Thymus (tissue), 14 donors: ENCODE measurements at places on chromosomes 3 and 15. TPM values are rescaled to one million over a fixed set of nuclear protein-coding genes. Genes with fewer than 3 reads are reported as not detected.

GRCh38 chr15:85619992-85620689 is 174.6 kb downstream of the KLHL25 start:
- no peaks in the 10 kb centered on the region for H3K27me3 ChIP-seq
- DNase-seq = no peak
- peaks cover 43% of the 10 kb centered on the region for H3K4me1 ChIP-seq
- H3K36me3 ChIP-seq = no peaks in the 10 kb centered on the region
- H3K27ac ChIP-seq = peak overlapping the region; percentile 72

DNA sequence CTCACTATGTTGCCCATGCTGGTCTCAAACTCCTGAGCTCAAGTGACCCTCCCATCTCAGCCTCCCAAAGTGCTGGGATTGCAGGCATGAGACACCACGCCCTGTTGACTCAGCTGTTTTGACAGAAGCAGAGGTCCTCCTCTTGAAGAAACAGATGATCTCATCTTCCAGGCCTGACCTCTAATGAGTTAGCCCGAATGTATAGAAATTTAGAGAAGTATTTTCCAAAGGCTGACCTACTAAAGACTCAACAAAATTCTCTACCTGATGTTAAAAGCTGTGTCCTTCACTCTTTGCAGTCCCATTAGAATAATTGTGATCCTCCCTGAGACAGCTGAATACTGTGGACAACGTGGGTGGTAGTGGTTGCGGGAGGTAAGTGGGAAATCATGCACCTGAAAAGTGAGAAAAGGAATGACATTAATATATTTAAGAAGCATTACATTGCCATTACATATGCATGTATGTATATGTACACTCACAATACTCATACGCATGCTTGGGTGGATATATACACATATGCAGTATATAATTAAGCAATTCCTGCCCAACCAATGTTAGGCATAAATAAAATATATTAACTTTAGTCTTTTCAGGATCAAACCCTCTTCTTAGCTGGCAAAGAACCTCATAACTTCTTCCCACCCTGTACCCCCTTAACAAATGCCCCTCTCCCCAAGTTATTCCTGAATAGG is 204.6 kb upstream of the NR2F2 start:
- H3K4me3 ChIP-seq = no peak overlapping the region
- H3K27ac ChIP-seq = no peak overlapping the region
- DNase-seq = no peak
- no peaks in the 10 kb centered on the region for H3K36me3 ChIP-seq
- H3K27me3 ChIP-seq = no peaks in the 10 kb centered on the region

GRCh38 chr15:51155891-51156290 is 61.2 kb upstream of the TNFAIP8L3 start:
- H3K36me3 ChIP-seq = no peaks in the 10 kb centered on the region
- peaks cover 6% of the 10 kb centered on the region for H3K27me3 ChIP-seq
- no peak overlapping the region for H3K4me3 ChIP-seq
- H3K27ac ChIP-seq = no peak overlapping the region
- DNase-seq = no peak

GRCh38 chr3:73107676-73108187 is 46.3 kb downstream of the EBLN2 start:
- no peak for DNase-seq
- H3K4me3 ChIP-seq = no peak overlapping the region
- H3K4me1 ChIP-seq = no peaks in the 10 kb centered on the region

DNA sequence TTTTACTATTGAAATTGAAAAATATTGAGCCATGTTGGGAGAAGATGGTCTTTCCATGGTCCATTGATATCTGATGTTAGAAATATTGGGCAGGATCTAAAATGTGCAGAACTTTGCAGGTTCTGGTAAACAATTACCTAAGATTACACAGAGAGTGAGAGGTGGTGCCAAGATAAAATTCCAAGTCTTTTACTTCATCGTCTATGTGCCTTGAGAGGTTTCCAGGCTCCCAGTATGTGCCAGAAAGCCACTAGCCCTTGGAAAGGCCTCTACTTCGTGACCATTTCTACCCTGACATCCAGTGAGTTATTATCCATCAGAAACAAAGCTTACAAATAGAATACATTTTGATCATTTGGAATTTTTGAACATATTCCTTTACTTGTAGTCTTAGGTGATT is 27.6 kb downstream of the CD200 start:
- no peak overlapping the region for H3K4me3 ChIP-seq
- H3K4me1 ChIP-seq = no peaks in the 10 kb centered on the region
- H3K36me3 ChIP-seq = peaks cover 38% of the 10 kb centered on the region
- H3K27me3 ChIP-seq = no peaks in the 10 kb centered on the region
- no peak for DNase-seq

- DNase-seq = peak; percentile 61
- no peak overlapping the region for H3K27ac ChIP-seq
- H3K27me3 ChIP-seq = no peaks in the 10 kb centered on the region
- no peaks in the 10 kb centered on the region for H3K4me1 ChIP-seq
- no peaks in the 10 kb centered on the region for H3K36me3 ChIP-seq
Measured at GRCh38 chr15:73346735-73347312, 21.9 kb downstream of the HCN4 start.

GRCh38 chr3:197809356-197810020 is 18.4 kb downstream of the LRCH3 start:
- no peaks in the 10 kb centered on the region for H3K27me3 ChIP-seq
- no peak overlapping the region for H3K27ac ChIP-seq
- no peaks in the 10 kb centered on the region for H3K36me3 ChIP-seq
- no peak overlapping the region for H3K4me3 ChIP-seq
- DNase-seq = no peak

GRCh38 chr15:63396152-63396928 is 14.7 kb upstream of the CA12 start:
- no peak overlapping the region for H3K27ac ChIP-seq
- no peaks in the 10 kb centered on the region for H3K36me3 ChIP-seq
- DNase-seq = no peak

GRCh38 chr3:197846491-197846890 is 55.4 kb downstream of the LRCH3 start:
- H3K4me3 ChIP-seq = no peak overlapping the region
- peak overlapping the region; percentile 38 for H3K27ac ChIP-seq
- peaks cover 16% of the 10 kb centered on the region for H3K4me1 ChIP-seq
- peaks cover 59% of the 10 kb centered on the region for H3K36me3 ChIP-seq
- no peaks in the 10 kb centered on the region for H3K27me3 ChIP-seq
- no peak for DNase-seq

DNA sequence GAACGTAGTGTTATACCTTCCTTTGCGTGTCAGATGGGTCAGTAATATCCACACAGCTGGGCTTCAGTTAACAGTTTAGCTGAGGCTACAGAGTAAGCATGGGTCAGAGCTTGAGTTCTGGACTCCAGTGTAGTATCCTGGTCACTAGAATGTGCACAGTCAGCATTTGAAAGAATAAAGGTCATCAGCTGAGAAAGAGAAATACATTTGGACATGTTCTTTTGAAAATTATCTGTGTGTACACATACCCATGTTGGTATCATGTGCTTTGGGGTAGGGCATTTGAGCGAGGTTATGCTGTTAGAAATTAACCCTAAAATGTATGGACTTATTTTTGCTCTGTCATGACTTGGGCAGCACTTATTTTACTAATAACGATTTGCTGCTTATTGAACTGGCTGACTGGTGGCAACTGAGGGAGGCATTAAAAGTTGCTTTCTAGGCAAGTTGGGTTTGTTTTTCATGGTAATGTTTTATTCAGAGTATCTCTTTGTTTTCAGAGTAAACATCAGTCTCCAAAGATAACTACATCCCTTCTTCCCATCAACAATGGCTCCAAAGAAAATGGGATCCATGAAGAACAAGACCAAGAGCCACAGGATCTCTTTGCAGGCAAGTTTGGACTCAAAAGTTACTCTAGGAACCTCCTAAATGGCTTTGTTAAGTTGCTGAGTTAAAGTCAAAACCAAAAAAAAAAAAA is 16.4 kb downstream of the SNX1 start:
- peaks cover 49% of the 10 kb centered on the region for H3K36me3 ChIP-seq
- H3K4me3 ChIP-seq = no peak overlapping the region
- H3K27ac ChIP-seq = no peak overlapping the region
- no peaks in the 10 kb centered on the region for H3K4me1 ChIP-seq

DNA sequence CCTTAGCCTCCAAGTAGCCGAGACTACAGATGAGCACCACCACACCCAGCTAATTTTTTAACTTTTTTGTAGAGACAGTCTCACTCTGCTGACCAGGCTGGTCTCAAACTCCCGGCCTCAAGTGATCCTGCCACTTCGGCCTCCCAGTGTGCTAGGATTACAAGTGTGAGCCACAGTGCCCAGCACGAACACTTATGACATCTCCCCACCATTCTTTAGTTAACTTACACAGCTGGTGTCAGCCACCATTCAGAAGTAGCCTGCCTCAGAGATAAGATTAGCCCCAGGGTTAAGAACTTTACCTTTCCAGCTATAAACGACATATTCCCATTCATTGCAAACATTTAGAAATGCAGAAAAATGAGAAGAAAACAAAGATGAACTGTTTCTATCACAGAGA is 58.2 kb downstream of the TRPM7 start:
- no peak overlapping the region for H3K27ac ChIP-seq
- H3K27me3 ChIP-seq = no peaks in the 10 kb centered on the region
- peaks cover 21% of the 10 kb centered on the region for H3K36me3 ChIP-seq

GRCh38 chr3:25558121-25558520 is 106.6 kb downstream of the TOP2B start:
- H3K4me1 ChIP-seq = no peaks in the 10 kb centered on the region
- H3K27ac ChIP-seq = no peak overlapping the region
- no peak overlapping the region for H3K4me3 ChIP-seq
- no peak for DNase-seq

DNA sequence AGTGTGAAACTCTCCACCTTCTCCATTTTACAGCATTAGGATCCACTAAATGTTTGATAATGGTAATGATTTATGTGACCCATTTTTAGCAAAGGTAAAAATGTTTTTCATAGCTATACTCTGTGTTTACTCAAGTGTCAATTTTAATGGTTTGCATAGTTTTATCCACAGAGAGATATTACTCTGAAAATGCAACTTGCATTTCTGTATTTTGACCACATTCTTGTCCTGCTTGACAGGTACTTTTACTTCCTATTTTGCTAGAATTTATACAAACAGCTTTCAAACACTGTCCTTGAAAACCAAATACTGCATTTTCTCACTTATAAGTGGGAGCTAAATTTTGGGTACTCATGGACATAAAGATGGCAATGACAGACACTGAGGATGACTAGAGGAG is 62.9 kb downstream of the SERPINI1 start:
- H3K36me3 ChIP-seq = no peaks in the 10 kb centered on the region
- no peaks in the 10 kb centered on the region for H3K4me1 ChIP-seq
- no peak for DNase-seq

- no peak overlapping the region for H3K4me3 ChIP-seq
- H3K4me1 ChIP-seq = peaks cover 19% of the 10 kb centered on the region
- no peaks in the 10 kb centered on the region for H3K36me3 ChIP-seq
- H3K27ac ChIP-seq = no peak overlapping the region
Measured at GRCh38 chr3:184737641-184738505, 26.0 kb upstream of the MAGEF1 start.

DNA sequence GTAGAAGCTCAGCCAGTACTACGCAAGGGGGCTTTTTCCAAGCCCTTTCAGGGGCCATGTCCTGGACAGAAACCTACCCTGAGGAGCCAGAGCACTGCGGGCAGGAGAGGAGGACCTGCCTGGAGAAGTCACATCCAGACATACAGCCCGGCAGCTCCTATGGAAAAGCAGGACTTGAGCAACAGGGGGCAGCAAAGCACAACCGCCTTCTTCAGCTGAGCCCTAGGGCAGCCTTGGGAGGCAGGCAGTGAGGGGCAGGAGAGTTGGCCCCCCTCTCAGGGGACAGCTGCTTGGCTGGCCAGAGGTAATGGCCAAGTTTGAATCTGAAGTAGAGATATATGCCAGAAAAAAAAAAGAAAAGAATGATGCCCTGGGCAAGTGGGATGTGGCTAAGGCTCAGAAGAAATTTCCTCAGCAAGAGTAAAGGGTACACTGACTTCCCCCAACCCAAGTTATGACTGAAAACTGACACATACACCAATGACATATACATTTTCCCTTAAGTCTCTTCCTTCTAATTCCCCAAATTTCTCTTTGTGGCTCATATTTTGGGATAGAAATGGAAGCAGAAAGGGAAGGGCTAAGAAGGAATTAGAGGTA is 56.9 kb downstream of the CYP19A1 start:
- H3K27me3 ChIP-seq = no peaks in the 10 kb centered on the region
- H3K36me3 ChIP-seq = no peaks in the 10 kb centered on the region
- no peak for DNase-seq
- no peak overlapping the region for H3K4me3 ChIP-seq
- H3K4me1 ChIP-seq = no peaks in the 10 kb centered on the region
- H3K27ac ChIP-seq = no peak overlapping the region

DNA sequence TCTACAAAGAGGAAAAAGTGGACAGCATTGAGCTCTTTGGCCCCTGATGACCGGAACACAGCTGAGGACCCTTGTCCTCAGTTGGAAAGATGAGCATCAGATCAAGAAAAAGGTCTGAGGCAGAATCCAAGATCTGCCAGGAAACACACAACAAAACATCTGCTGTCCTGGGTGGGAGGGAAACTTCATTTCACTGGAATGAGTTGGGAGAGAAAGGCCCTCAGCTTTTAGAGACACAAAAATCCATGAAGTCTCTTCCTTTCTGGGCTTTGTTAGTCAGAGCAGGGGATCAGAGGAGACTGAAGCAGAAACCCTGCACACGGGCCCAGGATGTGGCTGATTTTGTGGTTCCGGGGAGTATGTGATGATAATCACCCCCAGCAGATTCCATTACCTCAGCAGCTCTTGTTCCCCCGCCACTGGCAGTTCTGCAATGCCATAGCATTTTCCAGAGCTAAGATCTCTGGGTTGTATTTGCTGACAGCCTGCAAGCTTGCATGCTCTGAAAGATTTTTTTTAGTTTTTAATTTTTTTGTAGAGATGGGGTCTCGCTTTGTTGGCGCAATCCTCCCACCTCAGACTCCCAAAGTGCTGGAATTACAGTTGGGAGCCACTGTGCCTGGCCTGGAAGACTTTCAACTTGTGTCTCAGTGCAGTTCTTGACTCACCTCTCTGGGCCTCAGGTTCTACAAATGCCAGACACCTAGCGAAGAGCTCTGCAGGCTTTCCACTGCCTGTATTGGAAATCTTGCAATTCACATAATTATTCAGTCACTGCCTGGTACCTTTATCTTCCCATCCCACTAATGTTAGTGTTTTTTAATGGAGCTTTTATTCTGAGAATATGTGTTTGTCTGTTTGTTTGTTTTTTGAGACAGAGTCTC is 5.8 kb upstream of the TATDN2 start:
- peaks cover 2% of the 10 kb centered on the region for H3K36me3 ChIP-seq
- H3K4me3 ChIP-seq = no peak overlapping the region
- peak; percentile 88 for DNase-seq

- no peaks in the 10 kb centered on the region for H3K4me1 ChIP-seq
- no peaks in the 10 kb centered on the region for H3K27me3 ChIP-seq
- DNase-seq = no peak
- H3K4me3 ChIP-seq = no peak overlapping the region
Measured at GRCh38 chr3:175512700-175513099, 653.6 kb downstream of the NAALADL2 start.

The IGDCC3 gene
- 0.50 TPM for polyA plus RNA-seq

The CNTN3 gene
- 3.7 TPM for polyA plus RNA-seq

The POLR2M gene
- 32.5 TPM for polyA plus RNA-seq

The ANKRD63 gene
- polyA plus RNA-seq = not detected

The LRRC3B gene
- polyA plus RNA-seq = 0.50 TPM

The MAP1A gene
- polyA plus RNA-seq = 3.6 TPM

The UROC1 gene
- 0.07 TPM for polyA plus RNA-seq

The KPNA1 gene
- polyA plus RNA-seq = 19.8 TPM

The CHRNA3 gene
- polyA plus RNA-seq = 48.3 TPM

The DNAJA4 gene
- 19.0 TPM for polyA plus RNA-seq

The GOLGA6L24 gene
- 0.07 TPM for polyA plus RNA-seq
